AML-193 (cell line): ENCODE measurements at places on chromosomes 2 and 18.

- no peak for DNase-seq
These were observed 417.9 kb upstream of the GCFC2 start for GRCh38 chr2:76128622-76129021.

DNA sequence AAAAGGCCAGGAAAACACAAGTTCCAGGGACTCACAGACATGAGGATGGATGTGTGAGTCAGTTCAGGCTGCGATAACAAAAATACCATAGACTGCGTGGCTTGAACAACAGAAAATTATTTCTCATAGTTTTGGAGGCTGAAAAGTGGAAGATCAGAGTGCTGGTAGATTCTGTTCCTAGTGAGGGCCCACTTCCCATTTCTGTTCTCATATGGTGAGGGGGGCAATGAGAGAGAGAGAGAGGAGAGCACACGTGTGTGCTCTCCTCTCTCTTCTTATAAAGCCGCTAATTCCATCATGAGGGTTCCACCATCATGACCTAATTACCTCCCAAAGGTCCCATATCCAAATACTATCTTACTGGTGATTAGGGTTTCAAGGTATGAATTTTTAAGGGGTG, 23.0 kb downstream of the KLHL14 start:
- no peak for DNase-seq

DNA sequence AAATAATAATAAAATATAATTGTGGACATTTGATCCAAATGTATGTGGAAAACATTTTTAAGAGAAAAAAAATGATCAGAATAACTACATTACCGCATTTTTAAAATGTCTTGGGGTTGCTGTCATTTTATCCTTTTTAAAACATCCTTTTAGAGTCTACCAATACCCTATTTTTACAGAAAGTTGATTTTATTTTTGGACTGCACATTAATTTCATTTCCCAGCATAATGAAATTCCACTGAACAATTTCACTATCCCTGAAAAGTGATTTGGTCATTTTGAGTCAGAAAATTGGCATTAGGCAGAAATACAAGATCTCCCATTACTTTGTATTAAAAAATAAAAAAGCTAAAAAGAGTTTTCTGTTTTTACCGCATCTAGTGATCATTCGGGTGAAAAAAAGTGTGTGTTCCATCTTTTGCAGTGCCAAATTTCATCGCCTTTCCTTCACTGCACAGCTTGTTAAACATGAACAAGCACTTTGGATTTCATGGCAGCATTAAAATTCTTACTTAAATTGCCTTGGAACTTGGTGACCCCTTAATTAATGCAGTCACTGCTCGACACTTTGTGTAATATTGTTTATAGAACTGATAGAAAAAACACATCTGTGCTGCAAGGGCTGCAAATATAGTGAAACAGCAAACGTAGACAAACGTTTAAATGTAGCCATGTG, 611.7 kb downstream of the TSN start:
- no peak for DNase-seq

DNA sequence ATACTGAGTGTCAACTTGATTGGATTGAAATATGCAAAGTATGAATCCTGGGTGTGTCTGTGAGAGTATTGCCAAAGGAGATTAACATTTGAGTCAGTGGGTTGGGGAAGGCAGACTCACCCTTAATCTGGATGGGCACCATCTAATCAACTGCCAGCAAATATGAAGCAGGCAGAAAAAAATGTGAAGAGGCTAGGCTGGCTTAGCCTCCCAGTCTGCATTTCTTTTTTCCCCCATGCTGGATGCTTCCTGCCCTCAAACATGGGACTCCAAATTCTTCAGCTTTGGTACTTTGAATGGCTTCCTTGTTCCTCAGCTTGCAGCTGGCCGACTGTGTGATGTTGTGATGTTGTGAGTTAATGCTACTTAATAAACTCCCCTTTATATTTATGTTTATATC, 577.4 kb downstream of the CPS1 start:
- no peak for DNase-seq

DNA sequence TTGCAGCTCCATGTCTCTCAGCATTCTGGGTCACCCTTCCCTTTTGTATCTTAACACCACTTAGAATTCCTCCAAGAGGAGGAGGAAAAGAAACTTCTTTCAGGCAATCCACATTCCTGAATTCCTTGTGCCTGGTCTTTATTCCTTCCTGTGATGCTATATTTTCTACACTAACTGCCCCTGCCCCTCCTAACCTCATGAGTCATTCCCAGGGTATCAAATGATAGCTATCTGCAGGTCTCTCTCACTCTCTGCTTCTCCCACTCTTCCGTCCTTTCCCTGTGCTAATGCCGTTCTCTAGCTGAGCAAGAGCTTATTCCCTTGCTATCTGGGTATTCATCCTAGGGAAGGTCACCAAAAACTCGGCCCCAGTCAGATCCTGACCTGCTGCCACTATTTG, 395.0 kb upstream of the TCF4 start:
- DNase-seq: no peak

GRCh38 chr2:39913648-39914461, 134.8 kb upstream of the THUMPD2 start:
- peak; percentile 56 for DNase-seq

DNA sequence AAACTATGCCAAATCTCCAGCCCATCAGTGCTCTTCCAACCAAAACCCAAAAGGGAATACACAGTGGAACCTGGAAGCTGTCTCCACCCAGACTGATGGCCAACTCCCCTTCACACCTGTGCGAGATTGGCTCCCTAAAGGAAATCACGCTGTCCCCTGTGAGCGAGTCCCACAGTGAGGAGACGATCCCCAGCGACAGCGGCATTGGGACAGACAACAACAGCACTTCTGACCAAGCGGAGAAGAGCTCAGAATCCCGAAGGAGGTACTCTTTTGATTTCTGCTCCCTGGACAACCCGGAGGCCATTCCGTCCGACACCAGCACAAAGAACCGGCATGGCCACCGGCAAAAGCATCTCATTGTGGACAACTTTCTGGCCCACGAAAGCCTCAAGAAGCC, 271.1 kb downstream of the SETBP1 start:
- no peak for DNase-seq

DNA sequence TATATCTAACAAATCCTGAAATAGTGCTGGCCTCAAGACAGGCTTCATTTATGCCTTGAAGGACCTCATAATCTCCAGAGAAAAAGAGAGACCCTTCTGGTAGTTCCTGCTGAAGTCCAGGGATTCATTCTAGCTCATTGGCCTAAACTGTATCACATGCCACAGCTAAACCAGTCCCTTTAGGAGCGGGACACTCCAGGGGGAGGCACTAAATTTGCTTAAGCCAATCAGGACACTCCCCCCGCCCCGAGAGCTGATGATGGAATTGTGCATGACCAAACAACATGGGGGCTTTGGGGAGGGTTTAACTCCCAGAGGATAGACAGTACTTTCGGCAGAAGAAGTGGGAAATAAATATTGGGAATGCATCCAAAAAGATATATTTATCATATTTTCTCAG, 36.4 kb upstream of the CXCR4 start:
- DNase-seq: no peak

DNA sequence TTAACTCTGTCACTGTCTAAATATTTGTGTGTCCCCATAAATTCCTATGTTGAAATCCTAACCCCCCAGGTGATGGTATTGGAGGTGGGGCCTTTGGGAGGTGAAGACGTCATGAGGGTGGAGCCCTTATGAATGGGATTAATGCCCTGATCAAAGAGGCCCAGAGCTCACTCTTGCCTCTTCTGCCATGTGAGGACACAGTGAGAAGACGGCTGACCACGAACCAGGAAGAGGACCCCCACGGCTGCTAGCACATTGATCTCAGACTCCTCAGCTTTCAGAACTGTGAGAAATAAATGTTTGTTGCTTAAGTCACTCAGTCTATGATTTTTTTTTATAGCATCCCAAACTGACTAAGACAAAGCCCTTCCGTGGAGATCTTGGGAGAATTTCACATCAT, 71.2 kb downstream of the BCL2L11 start:
- no peak for DNase-seq

DNA sequence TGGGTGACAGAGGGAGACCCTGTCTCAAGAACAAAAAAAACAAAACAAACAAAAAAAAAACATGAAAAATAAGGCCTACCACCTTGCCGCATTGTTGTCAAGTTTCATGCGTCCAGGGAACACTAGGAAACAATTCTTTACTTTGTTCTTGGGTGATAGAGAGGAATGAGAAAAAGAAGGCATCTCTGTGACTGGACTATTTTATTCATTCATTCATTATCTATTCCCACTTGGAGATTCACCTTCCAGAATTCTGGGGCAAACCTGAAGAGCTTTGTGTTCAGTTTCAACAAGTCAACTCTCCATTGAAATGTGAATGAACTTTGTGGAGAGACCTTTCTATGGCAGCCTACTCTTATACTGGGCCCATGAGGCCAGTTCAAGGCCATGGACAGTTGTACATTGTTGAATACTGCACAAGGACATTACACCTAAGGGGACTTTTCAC, 88.5 kb upstream of the NDUFV2 start:
- no peak for DNase-seq

GRCh38 chr2:215290980-215291599, 20.8 kb upstream of the ATIC start:
- DNase-seq: no peak

DNA sequence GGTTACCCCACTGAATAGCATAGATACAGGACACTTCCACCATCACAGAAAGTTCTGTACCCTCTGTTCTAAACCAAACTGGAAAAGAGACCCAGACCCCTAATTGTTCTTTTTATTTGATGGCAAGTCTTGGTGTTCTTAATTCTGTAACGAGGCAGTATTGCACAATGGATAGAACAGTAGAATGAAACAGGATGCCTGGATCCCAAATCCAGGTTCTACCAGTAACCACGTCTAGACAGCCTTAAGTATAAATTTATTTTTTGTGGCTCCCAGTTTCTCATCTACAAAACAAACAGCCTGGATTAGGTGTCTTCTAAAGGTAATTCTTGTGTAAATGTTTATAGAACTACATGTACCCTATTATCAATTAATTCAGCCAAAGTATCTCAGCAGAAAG, 23.7 kb downstream of the SMC6 start:
- DNase-seq: no peak

DNA sequence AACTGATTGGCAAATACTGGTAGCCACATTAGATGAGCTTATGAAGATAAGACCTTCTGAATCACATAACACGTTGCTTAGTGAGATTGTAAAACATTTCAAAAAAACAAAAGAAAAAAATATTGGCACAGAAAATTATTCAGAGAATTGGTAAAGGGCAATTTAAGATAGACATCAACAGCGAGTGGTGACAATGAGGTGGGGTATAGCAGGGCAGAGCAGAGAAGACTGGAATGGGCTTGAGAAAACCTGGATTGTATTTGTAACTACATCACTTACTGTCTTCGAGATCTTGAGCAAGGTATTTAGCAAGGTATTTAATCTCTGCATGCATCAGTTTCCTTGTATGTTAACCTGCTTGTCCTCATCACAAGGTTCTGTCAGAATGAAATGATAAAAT, 313.0 kb upstream of the MEIS1 start:
- no peak for DNase-seq

- DNase-seq: peak; percentile 7
These were observed 3.4 kb upstream of the ASNSD1 start for GRCh38 chr2:189657867-189658266.

DNA sequence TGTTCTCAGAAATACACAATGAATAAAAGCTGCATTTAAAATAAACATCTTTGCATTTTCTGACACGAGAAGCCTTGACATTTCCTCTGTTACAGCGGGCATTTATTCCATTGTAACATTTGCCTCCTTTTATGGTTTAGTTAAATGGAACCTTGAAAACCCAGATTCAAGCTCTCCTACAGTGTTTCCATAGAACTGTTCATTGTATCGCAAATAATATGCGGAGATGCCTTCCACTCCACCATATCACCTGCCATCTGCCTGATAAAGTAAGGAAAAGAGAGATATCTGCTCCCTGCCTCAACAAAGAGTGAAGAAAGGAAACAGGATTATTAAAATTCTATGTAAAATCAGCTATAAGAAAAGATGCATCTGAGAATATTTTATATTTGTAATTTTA, 69.8 kb downstream of the CDH19 start:
- no peak for DNase-seq

- no peak for DNase-seq
These were observed 22.2 kb upstream of the TXNL4A start for GRCh38 chr18:80010551-80010906.

DNA sequence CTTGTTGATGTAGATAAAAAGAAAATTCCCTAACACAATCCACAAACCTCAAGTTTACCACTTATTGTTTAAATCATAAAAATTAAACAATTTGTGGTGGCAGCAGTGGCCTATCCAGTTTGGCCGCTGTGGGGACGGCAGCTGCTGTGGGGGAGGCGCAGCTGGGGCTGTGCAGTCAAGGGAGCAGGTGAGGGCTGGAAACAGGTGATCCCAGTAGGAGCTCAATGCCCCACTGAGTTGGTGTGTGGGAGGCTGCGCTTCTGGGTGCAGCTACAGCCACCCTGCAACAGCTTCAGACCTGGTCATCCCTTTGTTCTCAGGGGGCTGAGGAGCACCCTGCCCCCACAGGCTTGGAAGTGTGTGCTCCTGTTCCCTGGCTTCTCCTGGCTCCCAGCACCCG, 266.0 kb upstream of the FSIP2 start:
- DNase-seq: no peak

- no peak for DNase-seq
These were observed 252.4 kb downstream of the EIPR1 start for GRCh38 chr2:3125001-3125760.

GRCh38 chr2:71806432-71806831, 341.2 kb downstream of the CYP26B1 start:
- DNase-seq: no peak

DNA sequence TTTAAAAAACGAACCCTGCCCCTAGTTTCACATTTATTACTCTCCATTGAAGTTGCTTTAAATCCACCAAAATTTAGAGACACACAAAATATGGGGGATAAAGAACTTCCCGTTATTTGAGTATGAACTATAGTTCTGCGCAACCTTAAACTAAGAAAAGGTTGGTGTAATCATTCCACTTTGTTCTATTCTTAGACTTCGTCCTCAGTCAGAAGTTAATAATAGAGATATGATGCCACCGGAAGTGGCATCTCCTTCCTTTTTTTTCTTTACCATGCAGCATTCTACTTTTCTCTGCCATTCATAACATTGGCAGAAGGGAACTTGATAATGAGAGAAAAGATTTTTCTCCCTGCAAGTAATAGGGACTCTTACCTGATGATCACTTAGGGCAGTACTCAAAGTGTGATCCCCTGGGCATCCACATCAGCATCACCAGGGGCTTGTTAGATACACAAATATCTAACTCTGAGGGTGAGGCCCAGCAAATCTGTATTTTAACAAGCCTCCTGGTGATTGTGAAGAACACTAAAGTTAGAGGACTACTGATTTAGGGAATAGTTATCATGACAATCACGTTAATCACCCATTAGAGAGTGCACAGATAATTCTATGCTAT, 147.7 kb upstream of the DTNA start:
- DNase-seq: no peak

- DNase-seq: no peak
These were observed 33.7 kb upstream of the GTF2A1L start for GRCh38 chr2:48583961-48584360.
